ENCODE measurements at places on chromosomes 3 and 15.

GRCh38 chr15:90465140-90465929 lies 64.4 kb upstream of the CRTC3 start:
- DNase-seq: no peak

DNA sequence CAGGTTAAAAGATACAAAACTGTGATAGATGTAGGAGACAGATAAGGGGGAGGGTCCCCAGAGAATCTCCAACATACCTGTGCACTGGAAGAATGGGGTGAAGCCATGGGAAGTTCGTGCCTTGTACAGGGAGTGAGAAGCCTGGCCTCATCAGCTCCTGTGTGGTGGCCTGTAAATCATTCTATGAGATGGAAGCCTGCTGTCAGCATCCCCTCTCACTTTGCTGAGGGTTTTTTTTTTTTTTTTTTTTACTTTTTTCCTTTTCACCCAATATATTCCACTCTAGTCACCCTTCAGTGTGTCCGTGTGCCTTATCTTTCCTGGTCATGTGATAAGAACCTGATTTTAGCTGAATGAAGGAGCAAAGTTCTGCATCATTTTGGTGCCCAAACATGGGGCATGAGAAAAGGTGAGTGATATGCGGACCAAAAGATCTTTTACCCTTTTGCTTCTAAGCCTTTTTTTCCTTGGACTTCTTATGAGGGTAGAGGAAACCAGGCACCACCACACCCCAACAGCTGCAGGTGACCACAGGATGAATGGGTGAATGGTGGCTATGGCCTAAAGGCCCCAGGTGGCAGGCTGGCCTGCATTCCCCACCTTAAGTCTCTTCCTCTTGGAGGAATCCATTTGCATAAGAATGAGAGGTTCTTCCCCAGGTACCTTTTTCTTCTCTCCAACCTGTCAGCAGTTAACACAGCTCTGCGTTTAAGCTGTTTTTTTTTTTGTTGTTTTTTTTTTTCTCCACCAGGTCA lies 1345.0 kb downstream of the NSUN3 start:
- no peak for DNase-seq

GRCh38 chr3:130743354-130743753 lies 3.3 kb downstream of the PIK3R4 start:
- DNase-seq: no peak

DNA sequence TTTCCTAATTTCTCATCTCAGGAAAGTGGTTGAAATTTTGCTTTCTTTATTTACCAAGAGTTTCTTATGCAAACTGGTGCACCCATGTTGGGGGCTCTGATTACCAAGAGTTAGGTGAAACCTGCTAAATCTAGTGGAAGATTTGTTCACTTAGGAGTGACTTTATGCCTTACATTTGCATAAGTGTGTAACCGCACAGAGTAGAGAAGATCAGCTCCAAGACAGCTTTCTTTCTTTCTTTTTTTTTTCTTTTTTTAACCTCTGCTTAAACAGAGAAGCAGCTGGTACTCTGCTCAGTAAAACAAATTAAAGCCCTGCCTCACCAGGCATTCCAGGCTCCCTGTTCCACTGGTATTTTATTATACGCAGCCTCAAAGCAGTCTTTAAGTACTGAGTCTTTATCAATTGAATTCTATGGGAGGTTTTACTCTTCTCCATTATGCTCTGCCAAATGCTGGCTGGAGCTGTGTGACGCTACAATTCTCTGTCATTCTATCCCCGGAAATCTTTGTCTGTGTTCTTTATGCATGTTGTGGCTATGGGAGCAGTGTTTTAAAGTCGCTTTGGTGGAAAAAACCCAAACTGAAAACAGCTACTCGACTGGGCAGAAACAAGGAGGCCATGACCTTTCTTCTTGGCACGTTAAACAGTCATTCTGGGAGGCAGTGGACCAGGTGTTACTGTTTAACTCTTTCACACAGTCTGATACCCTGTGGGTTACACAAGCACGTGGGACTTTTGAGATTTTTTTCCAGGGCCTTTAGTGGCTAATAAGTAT lies 55.2 kb upstream of the GBE1 start:
- DNase-seq: no peak

GRCh38 chr3:23648996-23649395 lies 156.8 kb upstream of the UBE2E1 start:
- peak; percentile 64 for DNase-seq

- DNase-seq: no peak
Observed at GRCh38 chr15:51757450-51757849, 6.1 kb downstream of the TMOD2 start.

- DNase-seq: no peak
Observed at GRCh38 chr3:16940769-16941700, 56.3 kb downstream of the PLCL2 start.

GRCh38 chr3:47578119-47578632 lies 489 bp downstream of the CSPG5 start:
- no peak for DNase-seq

GRCh38 chr3:48776854-48777253 lies 59.8 kb upstream of the IP6K2 start:
- no peak for DNase-seq

- DNase-seq: no peak
Observed at GRCh38 chr15:55407498-55408011, 604 bp downstream of the CCPG1 start.

DNA sequence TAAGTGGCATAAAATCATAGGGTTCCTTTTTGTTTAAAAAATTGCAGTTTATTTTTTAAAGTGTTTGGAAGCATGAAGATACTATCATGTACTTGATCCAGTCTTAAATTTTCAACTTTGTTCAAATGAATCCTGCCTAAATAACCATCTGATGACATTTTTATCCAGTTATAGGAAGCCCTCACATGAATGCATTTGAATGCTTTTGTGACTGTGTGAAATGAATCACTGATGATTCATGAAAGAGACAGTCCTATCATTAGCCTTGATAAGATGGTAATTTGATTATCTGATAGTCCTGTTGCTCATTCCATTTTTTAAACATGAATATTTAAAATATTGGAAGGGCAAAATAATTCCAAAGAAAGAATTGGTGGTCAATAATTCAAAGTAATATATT lies 401.9 kb upstream of the ROBO2 start:
- DNase-seq: no peak

DNA sequence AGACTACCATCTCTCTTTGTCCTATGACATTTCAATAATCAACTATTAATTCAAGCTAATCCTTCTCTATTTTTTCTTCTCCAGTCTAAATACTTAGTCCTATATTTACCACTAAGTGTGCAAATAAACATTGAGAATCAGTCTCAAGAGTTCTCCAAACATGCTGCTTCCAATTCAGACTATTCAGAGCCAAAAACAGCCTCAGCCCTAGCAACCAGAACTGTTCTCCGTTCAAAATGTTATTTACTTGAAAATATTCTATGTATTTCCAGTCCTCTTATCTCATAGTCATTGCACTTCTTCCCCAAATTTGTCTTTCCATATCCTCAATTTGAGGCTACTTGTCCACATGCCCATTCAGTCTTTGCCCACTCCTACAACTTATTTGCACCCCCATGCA lies 805.5 kb downstream of the IGSF11 start:
- no peak for DNase-seq

All from mammary epithelial cell (primary cell).